GM23338 (cell line): ENCODE measurements at places on chromosomes 7 and 10. TPM values are rescaled to one million over a fixed set of nuclear protein-coding genes. Genes with fewer than 3 reads are reported as not detected.

DNA sequence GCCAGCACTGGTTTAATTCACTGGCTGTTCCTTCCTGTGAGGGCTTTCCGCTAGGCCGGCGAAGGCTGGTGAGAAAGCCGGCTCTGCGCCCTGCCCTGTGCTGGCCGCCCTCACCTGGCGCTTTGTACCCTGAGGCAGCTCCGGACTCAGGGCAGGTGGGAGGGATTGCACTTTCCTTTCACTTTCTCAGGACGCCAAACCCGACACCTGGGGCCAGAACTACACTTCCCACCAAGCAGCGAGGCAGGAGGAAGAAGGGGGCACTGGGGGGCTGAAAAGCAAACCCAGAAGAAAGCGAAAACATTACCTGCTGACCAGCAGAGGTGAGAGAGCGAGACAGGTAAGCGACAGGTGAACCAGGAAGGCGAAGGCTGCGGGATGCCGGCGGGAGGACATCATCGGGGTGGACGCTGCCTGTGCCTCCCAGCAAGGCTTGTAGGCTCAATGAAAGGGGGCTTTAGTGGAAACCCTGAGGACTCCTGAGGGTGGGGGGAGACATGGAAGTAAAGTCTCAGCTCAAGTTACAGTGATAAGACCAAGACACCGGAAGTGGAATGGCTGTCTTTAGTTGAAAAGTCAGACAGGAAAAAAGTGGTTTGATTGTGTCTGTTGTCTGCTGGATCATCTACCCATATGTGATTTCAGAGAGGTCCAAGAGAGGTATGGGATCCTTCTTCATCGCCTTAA is at the start of gene RAB19:
Gene RAB19, plus strand, starts transcription at position 181 of the 687 bp plus-strand sequence. CDS start 3,589 bp downstream, outside the sequence.
- peak; percentile 92 for DNase-seq

- DNase-seq = peak; percentile 2
Observed at GRCh38 chr10:22278441-22278782, 37.8 kb upstream of the COMMD3 start.

- DNase-seq = no peak
Observed at GRCh38 chr10:73576178-73576889, 14.8 kb downstream of the USP54 start.

GRCh38 chr7:76349313-76349885 is 9.4 kb downstream of the YWHAG start:
- no peak for DNase-seq

- DNase-seq = peak; percentile 21
Observed at GRCh38 chr10:7484456-7485243, 73.8 kb upstream of the SFMBT2 start.

DNA sequence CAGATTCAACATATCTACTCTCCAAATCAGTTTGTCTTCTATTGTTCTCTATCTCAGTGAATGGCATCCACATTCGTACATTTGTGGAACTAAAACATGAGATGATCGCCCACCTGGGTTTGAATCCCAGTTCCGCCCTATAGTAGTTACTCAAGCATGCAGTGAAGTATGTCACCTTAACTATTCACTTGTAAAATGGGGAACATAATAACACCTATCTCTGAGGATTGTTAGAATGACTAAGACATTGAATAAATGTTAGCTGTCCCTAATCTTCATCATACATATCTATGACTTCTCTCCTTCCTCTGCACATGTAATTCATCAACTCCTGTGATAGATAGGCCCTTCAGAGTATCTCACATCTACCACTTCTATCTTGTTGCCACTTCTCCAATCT is 24.7 kb downstream of the UBE2D1 start:
- DNase-seq = no peak

HOXA9 gene
- total RNA-seq = not detected in 2 replicates

GRCh38 chr7:27921081-27921836 is 181.3 kb downstream of the TAX1BP1 start:
- DNase-seq = peak; percentile 79

TACC2 gene
- 24.2 and 35.9 TPM in 2 replicates for total RNA-seq

- DNase-seq = peak; percentile 62
Observed at GRCh38 chr7:151115121-151115835, 29.0 kb downstream of the AGAP3 start.

GRCh38 chr10:110708776-110709443 is 64.8 kb downstream of the RBM20 start:
- no peak for DNase-seq

GRCh38 chr7:23598296-23598695 is 1.1 kb downstream of the CCDC126 start:
- peak; percentile 72 for DNase-seq

- peak; percentile 45 for DNase-seq
Observed at GRCh38 chr10:81479316-81479715, 395.7 kb upstream of the NRG3 start.

GRCh38 chr10:102835007-102835482 is 2.2 kb downstream of the CYP17A1 start:
- peak; percentile 96 for DNase-seq

CFAP69 gene
- total RNA-seq = 7.9 and 11.2 TPM in 2 replicates

GRCh38 chr7:156487811-156488533 is 152.6 kb upstream of the RNF32 start:
- no peak for DNase-seq

DNA sequence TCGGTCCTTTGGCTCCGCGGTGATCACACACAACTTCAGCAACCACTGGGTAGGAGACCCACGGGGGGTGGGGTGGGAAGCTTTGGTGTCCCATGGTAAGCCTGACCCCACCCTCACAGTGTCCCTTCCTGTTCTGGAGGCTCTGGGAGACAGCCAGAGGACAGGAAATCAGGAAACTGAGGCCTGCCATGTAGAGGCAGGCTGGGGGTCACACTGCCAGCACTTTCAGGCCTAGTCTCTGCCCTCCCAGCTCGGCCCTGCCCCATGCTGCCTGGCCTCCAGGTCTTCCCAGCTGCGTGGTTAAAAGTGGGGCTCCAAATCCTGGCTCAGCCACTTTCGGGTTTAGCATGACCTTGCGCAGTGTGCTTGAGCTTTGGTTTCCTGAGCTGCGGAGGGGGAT is 10.9 kb downstream of the AQP1 start:
- no peak for DNase-seq

DNA sequence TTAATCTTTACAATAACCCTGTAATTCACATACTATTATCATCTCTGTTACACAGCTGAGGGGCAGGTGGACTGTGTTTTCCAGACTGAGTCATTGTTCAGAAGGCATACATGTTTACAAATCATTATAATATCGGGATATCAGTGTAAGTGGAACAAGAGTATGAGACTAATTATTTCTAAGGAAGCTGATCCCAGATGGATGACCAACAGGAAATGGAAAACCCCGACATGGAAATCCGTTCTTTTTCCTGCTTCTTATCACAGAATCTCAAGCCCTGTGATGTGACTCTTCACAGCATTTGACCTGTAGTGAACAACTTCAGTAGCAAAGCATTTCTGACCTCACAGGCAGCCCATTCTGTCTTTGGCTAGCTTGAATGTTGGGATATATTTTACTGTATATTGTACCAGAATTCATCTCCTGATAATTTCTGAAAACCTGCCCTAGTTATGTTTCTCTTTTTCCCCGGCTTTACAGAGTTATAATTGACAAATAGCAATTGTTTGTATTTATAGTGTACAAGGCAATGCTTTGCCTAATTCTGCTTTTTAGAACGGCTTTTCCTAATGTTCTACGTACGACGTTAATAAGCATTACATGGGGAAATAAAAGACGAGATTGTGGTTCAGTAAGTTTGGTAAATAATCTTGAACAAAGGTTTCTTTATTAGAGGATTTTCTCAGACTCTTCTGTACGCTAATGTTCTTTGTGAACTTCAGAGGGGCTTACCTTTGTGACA is 78.6 kb upstream of the SYPL1 start:
- no peak for DNase-seq

CTAGE4 gene
- 3.4 and 10.1 TPM in 2 replicates for total RNA-seq

DNA sequence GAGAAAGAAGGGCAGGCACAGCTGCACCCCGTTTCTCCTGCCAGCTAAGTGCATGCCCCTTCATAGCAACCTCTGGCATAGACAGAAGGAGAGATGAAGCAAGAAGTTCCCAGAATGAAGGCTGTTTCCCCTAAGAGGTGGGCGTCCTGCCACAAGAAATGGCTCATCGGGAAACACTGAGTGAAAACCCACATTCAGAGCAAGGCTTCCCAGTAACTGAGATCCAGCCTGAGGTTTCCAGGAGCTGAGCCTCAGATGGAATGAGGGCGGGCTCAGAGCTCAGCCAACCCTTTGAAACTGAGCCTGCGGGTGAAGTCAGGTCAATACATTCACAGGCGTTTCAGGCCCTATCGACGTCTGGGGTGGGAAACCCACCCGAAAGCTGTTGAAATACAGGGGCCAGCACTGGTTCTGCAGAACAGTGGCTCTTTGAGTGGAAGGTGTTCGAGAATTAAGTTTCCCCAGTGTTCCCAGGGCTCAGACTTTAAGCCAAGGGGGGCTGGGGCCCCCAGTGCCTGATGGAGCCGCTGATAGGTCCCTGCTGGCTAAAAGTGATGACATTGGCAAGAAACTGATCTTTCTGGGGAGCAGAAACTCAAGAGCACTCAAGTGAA is 510.2 kb downstream of the RPS24 start:
- DNase-seq = no peak

DNA sequence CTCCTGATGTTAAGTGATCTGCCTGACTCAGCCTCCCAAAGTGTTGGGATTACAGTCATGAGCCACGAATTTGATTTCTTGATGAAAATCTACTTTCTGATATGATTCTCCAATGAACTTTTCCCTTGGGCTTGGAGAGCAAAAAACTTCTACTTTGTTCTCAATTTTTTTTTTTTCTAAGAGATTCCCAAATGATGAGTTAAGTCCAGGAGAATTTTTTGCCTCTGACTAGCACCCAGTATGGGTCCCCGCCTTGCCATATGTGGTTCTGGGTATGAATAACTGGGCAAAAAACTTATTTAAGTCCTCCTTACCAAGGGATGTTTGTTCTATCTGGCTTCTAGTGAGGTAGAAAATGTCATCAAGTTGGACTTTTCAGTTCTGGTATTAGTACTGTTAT is 147.9 kb upstream of the LYZL1 start:
- peak; percentile 15 for DNase-seq

DNA sequence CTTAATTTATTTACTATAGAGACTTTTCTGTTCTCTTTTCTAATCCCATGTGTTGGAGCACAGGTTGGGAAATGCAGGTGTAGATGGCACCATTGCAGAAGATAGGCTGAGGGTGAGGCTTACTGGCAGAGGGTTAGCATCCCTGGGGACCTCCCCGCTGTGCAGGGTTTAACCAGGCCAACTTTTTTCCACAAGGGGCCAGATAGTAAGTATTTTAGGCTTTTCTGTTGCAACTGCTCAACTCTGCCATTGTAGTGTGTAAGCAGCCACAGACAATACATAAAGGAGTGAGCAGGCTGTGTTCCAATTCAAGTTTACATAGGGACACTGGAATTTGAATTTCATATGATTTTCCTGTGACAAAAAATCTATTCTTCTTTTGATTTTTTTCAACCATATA is 34.6 kb upstream of the AOAH start:
- no peak for DNase-seq

DNA sequence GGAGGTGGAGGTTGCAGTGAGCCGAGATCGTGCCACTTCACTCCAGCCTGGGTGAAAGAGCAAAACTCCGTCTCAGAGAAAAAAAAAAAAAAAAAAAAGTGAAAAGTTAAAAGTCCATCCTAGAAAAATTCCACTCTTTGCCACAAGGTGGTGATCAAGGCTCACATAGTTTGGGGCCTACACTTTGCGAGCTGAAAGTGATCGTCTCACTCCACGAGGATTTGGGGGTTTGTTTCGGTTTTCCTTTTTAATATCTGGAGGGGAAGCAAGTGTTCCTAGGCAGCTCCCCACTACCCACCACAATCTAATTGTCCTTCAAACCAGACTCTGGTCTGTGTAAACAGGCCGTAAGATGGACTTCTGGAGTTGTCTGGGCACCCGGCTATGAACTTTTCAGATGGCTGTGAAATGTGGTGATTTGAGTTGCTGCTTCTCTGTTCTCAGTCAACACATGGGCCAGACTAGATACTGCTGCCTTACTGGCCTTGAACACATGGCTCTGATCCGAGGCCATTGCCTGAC is 27.1 kb downstream of the PRLHR start:
- peak; percentile 81 for DNase-seq

DNA sequence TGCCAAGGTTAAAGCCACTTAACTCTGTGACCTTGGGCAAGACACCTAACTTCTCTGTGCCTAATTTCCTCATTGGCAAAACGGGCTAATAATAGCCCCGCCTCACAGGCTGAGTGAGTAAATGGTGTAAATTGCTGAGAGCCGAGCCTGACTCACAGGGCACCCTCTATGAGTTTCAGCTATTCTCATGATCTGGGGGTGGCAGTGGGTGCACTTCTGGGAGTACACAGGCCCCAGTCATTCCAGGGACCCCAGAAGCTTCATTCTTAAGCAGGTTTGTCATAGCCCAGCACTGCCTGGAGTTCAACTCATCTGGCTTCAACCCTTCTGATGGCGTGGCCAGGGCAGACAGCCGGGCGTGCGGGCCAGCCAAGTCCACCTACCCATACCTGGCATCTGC is 137.2 kb downstream of the GRID1 start:
- DNase-seq = no peak
